Astrocyte (in vitro differentiated cells and primary cell): ENCODE measurements at places on chromosomes 6 and 20.
A peak's percentile ranks its signal among the peaks of the same experiment; 100 is the strongest.

- DNase-seq, result peak; percentile 19
- no peaks in the 10 kb centered on the region for H3K4me1 ChIP-seq
- no peaks in the 10 kb centered on the region for H3K36me3 ChIP-seq
- no peak overlapping the region for H3K27ac ChIP-seq
Observed at GRCh38 chr6:130843575-130844320, 16.5 kb downstream of the SMLR1 start.

DNA sequence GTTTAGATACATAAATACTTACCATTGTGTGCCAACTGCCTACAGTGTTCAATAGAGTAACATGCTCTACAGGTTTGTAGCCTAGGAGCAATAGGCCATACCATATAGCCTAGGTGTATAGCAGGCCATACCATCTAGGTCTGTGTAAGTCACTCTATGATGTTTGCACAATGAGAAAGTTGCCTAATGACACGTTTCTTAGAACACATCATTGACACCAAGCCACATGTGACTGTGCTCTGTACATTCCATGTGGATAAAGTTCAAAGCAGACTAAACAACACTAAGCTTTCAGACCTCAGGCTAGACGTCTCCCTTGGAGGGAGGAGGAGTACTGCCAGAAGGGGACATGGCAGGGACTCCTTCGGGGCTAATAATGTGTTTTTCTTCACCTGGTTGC, 93.6 kb downstream of the KIF16B start:
- DNase-seq, result no peak
- H3K36me3 ChIP-seq, result no peaks in the 10 kb centered on the region
- H3K4me1 ChIP-seq, result no peaks in the 10 kb centered on the region
- no peak overlapping the region for H3K4me3 ChIP-seq
- H3K27ac ChIP-seq, result no peak overlapping the region
- H3K27me3 ChIP-seq, result no peaks in the 10 kb centered on the region

DNA sequence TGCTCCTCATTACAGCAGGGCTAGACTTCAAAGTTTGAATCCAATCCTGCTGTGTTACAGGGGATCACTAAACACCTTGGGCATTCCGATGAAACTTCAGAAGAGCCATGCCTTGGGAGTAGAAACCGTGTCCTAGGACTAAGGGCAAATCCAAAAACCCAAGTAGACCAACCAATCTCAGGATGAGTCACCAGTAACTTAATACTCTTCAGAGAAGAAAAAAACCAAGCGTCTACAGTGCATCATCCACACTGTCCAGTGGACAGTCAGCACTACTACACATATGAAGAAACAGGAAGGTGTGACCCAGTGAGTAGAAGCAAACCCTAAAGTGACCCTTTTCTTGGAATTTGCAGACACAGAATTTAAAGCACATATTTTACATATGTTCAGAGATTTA, 39.5 kb upstream of the VAPB start:
- H3K27ac ChIP-seq, result no peak overlapping the region
- H3K36me3 ChIP-seq, result peaks cover 38% of the 10 kb centered on the region
- H3K27me3 ChIP-seq, result no peaks in the 10 kb centered on the region
- H3K4me1 ChIP-seq, result peaks cover 5% of the 10 kb centered on the region

DNA sequence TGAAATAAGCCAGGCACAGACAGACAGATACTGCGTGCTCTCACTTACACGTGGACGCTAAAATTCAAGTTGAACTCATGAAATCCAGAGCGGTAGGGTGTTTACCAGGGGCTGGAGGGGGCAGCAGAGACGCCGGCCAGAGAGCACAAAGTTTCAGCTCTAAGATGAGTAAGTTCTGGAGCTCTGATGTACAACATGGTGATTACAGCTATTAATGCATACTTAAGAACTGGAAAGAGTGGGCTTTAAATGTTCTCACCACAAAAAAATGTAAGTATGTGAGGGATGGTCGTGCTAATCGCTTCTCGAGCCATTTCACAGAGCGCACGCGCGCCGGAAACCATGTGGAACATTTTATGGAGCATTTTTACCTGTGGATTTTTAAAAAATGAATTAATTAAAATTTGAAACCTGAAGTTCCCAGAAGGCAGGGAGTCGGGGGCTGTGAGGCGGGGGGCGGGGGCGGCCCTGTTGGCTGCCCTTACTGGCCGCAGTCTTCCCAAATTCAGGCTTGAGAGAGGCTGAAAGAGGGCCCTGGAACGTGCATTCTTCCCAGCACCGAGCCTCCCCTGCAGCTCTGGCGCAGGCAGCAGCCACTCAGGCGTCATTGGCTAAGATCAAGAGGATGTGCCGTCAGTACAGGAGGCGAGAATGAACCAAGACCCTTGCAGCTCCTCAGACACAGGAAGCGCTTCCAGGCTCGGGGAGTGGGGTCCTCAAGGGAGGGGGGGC, 8.5 kb upstream of the SLCO4A1 start:
- DNase-seq, result no peak
- H3K4me1 ChIP-seq, result peaks cover under 1% of the 10 kb centered on the region
- H3K4me3 ChIP-seq, result no peak overlapping the region
- no peaks in the 10 kb centered on the region for H3K36me3 ChIP-seq
- H3K27me3 ChIP-seq, result peaks cover 24% of the 10 kb centered on the region

DNA sequence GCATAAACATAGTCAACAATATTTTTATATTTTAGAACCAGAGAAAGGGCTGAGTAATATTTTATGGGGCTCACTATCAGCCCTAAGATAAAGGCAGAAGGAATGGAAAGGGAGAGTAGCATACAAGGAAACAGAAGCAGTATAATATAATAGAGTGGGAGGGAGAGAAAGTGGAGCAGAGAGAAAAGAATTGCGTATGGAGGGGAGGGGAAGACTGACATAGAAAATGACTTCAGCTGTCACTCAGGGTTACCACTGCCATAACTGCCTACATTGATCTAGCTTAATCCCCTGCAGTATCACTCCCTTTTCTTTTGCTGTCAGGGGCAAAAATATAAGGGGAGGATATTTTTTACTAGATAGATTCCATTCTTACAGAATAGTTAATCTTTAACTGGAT, 1133.5 kb upstream of the MAP3K7 start:
- no peak overlapping the region for H3K27ac ChIP-seq
- no peaks in the 10 kb centered on the region for H3K4me1 ChIP-seq
- H3K4me3 ChIP-seq, result no peak overlapping the region
- H3K36me3 ChIP-seq, result no peaks in the 10 kb centered on the region
- no peaks in the 10 kb centered on the region for H3K27me3 ChIP-seq
- DNase-seq, result no peak

GRCh38 chr6:17813542-17813941, 106.8 kb upstream of the NUP153 start:
- no peaks in the 10 kb centered on the region for H3K4me1 ChIP-seq
- DNase-seq, result no peak
- no peaks in the 10 kb centered on the region for H3K27me3 ChIP-seq

GRCh38 chr6:6610031-6610591, 21.6 kb downstream of the LY86 start:
- H3K36me3 ChIP-seq, result no peaks in the 10 kb centered on the region
- H3K27me3 ChIP-seq, result no peaks in the 10 kb centered on the region
- no peaks in the 10 kb centered on the region for H3K4me1 ChIP-seq

DNA sequence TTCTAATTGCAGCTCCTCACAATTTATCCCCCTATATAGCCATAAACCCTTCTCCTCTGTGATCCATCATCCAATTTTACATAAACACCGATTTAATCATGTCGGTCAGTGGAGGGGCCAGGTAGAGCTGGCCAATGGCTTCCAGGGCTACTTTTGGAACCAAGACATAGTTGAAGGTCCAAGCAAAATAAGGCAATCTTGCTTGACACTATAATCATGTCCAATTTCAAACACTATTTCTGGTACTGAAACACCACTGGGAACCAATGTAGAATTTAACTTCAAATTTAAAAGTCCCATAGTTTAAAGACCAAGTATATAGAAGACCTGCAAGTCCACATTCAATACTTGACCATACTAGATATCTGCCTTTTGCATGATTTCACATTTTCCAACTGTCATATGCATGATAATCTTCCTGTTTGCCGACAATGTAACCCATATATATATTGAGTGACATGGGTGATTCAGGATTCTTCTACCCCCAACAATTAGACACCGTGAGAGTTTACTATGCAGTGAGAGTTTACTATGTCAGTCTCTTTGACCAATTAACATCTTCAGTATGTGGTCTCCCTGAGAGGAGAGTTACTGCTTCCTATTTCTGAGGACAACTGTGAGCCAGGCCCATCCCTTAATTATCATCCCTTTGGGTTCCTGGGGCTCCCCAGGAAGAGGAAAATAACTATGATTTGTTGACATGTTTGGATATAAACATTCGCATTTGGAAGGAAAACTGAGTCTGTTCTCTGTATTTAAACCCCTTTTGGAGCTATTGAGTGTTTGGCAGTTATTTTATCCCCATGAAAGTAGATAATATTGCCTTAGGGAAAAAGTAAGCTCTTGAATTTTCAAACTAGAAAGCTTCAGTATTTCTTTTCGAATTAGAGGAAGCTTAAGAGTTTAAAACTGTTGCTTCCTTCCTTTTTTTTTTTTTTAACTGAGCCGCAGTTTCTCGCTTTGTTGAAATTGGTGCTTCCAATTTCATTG, 31.8 kb downstream of the SAMD3 start:
- no peak overlapping the region for H3K27ac ChIP-seq
- no peaks in the 10 kb centered on the region for H3K4me1 ChIP-seq
- no peak overlapping the region for H3K4me3 ChIP-seq
- H3K36me3 ChIP-seq, result no peaks in the 10 kb centered on the region

GRCh38 chr20:62293111-62293784, 9.5 kb upstream of the ADRM1 start:
- no peaks in the 10 kb centered on the region for H3K4me1 ChIP-seq
- peaks cover 7% of the 10 kb centered on the region for H3K36me3 ChIP-seq
- no peaks in the 10 kb centered on the region for H3K27me3 ChIP-seq
- no peak for DNase-seq

GRCh38 chr6:26355366-26355765, 9.6 kb upstream of the BTN3A2 start:
- DNase-seq, result no peak
- H3K4me1 ChIP-seq, result peaks cover 15% of the 10 kb centered on the region
- no peak overlapping the region for H3K27ac ChIP-seq
- H3K36me3 ChIP-seq, result no peaks in the 10 kb centered on the region

DNA sequence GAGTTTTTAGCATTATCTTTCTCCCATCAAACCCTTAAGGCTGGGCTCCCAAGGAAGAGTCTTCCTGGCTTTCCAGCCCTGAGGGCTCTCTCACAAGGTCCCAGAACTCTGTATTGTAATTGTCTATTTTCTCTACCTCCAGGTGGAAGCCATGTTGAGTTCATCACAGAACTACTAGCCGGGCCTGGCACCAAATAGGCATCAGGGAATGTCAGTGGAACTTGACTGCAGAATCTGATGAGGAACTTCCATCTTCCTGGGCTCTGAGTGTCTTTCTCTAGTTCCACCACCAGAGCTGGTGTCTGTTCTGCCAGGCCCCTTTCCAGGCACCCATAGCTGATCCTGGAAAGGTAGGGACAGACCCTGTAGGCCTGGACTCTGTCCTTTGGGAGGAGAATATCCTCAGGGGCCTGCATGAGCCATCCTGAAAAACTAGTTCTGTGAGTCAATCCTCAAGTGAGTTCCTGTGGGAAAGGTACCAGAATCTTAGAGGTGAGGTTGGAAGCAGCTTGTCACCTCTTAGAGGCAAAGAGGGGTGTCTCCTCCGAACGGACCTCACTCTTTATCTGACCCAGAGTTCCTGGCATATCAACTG, 11.1 kb upstream of the TOP1 start:
- H3K27me3 ChIP-seq, result no peaks in the 10 kb centered on the region
- no peak overlapping the region for H3K4me3 ChIP-seq
- peaks cover 3% of the 10 kb centered on the region for H3K4me1 ChIP-seq
- no peak for DNase-seq
- no peaks in the 10 kb centered on the region for H3K36me3 ChIP-seq
- H3K27ac ChIP-seq, result no peak overlapping the region

GRCh38 chr6:36110863-36111262, 19.4 kb upstream of the MAPK13 start:
- DNase-seq, result no peak
- H3K36me3 ChIP-seq, result peaks cover 26% of the 10 kb centered on the region
- H3K4me1 ChIP-seq, result no peaks in the 10 kb centered on the region
- H3K27ac ChIP-seq, result no peak overlapping the region
- H3K4me3 ChIP-seq, result no peak overlapping the region

- H3K4me3 ChIP-seq, result no peak overlapping the region
- no peaks in the 10 kb centered on the region for H3K36me3 ChIP-seq
- H3K27me3 ChIP-seq, result no peaks in the 10 kb centered on the region
- no peaks in the 10 kb centered on the region for H3K4me1 ChIP-seq
- no peak for DNase-seq
Observed at GRCh38 chr6:38599261-38599660, 40.5 kb downstream of the BTBD9 start.

DNA sequence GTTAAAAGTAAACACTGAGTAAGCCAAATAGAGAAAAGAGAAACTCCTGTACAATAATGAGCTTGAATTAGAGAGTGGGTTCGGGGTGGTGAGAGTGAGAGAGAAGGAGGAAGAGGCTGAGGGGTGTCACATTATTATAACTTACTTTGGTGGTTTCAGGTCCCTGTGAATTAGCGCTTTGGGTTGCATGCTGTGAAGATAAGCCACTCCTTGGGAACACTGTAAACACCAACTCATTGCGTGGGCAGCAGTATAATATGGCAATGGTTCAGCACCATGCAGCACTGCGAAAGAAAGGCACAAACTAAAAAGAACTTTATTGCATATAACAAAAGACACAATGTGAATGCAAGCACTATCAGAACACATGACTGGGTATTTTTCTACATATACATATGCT, 26.9 kb downstream of the MAP3K7 start:
- H3K4me3 ChIP-seq, result no peak overlapping the region
- H3K36me3 ChIP-seq, result peaks cover 23% of the 10 kb centered on the region
- no peaks in the 10 kb centered on the region for H3K4me1 ChIP-seq
- no peak overlapping the region for H3K27ac ChIP-seq
- DNase-seq, result no peak

DNA sequence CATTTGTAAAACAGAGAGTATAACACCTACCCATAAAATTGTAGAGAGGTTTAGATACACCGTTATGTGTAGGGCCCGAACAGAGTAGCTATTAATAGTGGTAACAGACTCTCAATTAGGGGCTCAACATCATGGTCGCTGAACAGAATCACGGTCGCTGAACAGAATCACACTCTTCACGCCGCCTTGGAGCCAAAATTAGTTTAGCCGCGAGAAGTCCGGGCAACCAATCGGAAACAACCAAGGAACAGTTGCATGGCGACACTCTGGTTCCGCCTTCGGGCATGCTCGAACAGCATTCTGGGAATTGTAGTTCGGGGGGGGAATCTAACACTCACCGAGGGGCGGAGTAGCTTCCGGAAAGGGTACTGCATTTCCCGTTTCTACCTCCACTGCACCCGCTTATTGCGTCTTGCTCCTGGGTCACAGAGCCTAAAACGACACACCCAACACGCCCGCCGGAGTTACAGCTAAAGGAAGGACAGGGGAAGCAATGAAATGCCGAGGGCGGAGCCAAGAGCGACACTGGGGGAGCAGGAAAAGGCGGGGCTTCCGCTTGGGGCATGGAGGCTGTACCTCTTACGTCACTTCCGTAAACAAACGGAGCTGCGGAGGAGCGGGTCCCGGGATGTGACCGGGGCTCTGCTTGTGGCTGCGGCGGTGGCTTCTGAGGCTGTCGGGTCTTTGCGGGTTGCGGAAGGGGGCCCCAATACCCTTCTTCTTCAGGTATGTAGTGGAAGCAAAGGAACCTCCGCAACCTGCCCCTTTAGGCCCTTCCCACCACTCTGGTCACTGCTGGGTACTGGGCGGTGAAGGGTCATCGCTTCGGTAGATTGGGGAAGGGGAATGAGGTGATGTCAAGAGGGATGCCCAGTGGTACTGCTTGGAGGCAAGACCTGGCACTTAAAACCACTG, at the start of gene CCDC28A:
Gene CCDC28A (plus strand): TSS at position 593 of the 915 bp plus-strand sequence. CDS start 2,352 bp downstream, outside the sequence.
- H3K27ac ChIP-seq, result peak within 1 kb of the TSS; percentile 97
- peak within 1 kb of the TSS; percentile 89 for H3K4me3 ChIP-seq
- no peaks in the 10 kb centered on the region for H3K36me3 ChIP-seq
- H3K27me3 ChIP-seq, result no peaks in the 10 kb centered on the region
- H3K4me1 ChIP-seq, result peaks cover 11% of the 10 kb centered on the region

GRCh38 chr6:125678601-125679000, 70.8 kb upstream of the HEY2 start:
- H3K27me3 ChIP-seq, result peaks cover 2% of the 10 kb centered on the region
- H3K4me1 ChIP-seq, result no peaks in the 10 kb centered on the region
- DNase-seq, result no peak
- H3K4me3 ChIP-seq, result no peak overlapping the region
